ENCODE measurements at places on chromosomes 5 and 9. TPM values are rescaled to one million over a fixed set of nuclear protein-coding genes. Genes with fewer than 3 reads are reported as not detected.

DNA sequence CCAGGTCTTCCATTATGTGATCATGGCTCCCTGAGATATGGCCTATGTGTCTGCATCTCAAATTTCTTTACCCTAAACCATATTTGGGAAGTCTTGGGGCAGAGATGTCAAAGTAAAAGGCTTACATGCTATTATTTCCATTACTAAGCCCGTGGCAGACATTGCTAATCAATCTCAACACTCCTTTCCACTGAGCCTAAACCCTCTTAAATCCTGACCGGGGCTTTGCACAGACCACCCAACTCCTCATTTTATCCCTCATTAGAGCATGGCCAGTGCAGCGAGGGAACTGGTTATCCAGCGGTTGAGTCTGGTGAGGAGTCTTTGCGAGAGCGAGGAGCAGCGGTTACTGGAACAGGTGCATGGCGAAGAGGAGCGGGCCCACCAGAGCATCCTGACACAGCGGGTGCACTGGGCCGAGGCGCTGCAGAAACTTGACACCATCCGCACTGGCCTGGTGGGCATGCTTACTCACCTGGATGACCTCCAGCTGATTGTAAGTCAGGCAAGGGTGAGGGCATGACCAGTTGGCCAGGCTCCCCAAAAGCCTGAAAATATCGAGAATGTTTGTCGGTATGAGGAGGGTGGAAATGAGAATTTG lies 11.0 kb downstream of the BSPRY start:
- no peak for DNase-seq

- DNase-seq, result no peak
Observed at GRCh38 chr5:61697809-61698558, 365.9 kb downstream of the ZSWIM6 start.

GRCh38 chr9:89550346-89550927 lies 52.5 kb upstream of the SEMA4D start:
- no peak for DNase-seq

- DNase-seq, result no peak
Observed at GRCh38 chr5:64688965-64689364, 1.3 kb upstream of the SHISAL2B start.

DNA sequence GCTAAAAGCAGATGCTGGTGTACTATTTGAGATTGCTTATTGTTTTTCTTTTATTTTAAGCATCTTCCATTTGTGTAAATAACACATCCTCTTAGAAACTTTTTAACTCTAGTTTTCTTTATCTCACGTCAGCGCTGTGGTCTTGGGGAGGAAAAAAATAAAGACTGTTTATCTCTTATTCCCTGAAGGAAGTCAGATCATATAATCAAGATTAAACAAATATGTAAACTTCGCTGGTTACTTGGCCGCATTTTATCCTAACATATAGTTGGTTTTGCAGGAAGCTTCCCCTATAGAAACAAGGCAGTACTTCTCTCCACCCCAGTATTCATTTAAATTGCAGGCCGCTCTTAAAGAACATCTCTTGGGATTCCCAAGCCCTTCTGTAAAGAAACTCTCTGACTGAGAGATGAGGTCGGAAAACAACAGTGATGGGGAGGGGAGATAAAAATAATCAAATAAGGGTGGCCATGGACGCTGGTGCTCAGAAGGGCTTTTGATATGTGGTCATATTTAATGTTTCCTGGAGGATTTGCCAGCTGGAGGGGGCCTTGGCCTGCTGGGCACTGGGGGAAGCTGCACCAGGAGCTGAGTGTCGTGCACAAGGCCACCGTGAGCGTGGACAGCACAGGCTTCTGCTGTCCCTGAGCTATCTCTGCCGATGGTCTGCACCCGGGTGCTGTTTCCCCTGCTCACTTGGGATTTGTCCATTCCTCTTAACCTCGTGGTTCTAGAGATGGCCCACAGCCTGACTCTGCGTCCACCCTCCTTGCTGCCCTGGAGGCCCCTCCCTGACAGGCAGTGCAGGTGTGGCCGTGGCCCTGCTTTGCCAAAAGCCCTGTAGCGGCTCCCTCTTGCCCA lies 23.8 kb downstream of the NEURL1B start:
- DNase-seq, result no peak

LRRC19 gene
- not detected for total RNA-seq

DNA sequence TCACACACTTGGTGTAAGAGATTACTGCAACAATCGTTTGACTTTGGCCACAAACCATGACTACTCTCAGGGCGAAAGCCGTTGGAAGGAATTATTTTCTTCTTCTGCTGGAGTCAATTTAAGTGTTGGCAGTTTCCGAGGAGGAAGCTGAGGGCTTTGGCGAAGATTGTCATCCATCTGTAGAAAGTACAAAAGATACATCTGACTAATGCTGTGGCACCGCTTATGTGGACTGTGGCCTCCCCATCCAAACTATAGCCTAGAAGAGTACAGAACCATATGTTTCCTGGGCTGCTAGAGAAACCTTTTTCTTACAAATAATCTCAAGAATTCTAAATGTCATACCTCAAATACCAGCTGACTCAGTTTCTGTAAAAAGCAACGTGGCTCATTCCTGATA lies 7.4 kb downstream of the MTX3 start:
- DNase-seq, result no peak

- no peak for DNase-seq
Observed at GRCh38 chr5:126514558-126515141, 80.4 kb downstream of the ALDH7A1 start.

- DNase-seq, result no peak
Observed at GRCh38 chr5:57335092-57335660, 147.4 kb downstream of the ACTBL2 start.

CFAP157 gene
- total RNA-seq, result not detected

TRMT10B gene
- 2.5 TPM for total RNA-seq

DNA sequence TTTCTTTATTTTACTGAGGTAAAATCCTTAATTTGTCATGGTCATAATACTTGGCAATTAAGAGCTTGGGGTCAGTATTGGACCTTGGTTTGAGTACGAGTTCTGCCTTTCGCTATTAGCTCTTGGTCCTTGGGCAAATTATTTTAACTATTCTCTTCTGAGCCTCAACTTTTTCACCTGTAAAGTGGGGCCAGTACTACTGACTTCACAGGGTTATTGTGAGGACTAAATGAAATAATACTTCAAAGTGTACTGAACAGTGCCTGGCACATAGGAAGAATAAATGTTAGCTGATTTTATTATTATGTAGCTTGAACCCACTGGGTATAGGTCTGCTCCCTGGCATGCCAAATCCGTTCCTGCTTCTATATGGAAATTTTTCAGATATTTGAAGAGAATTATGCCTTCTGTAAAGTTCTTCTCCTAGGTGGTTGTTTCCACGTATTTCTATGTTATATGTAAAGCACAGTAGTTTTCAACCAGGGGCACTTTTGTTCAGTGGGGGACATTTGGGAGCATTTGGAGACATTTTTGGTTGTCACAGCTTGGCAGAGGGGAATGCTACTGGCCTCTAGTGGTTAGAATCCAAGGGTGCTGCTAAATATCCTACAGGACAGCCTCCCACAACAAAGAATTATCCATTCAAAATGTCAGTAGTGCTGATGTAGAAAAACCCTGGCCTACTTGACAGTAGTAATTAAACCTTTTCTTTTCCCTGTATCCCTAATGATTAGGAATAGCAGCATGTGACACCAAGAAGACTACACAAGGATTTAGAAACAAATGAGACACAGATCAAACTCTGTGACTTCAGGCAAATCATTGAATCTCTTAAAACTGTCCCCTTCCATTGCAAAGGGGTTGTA lies 4.5 kb downstream of the RCL1 start:
- no peak for DNase-seq

DNA sequence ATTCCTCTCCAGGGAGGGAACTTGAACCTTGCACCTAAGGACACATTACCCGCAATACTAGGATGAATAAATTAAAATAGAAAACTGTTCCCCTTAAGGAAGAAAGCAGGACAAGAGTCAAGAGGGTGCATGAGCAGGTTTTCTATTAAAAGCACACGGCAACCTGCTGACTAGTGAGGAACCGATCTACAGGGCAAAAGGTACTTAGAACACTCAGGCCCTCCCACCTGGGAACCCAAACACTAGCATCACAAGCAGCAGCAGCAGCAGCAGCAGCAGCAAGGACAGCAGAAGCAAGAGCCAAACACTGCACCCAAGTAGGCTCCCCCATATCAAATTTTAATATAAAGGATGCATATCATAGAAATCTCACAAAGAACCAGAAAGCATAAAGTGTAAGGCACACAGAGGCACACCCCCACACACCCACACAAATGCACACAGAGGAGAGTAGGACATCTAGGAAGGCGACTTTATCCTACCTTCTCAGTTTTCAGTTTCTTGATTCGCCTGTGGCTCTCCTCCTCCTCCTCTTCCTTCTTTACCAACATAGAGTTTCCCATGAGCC lies 2.8 kb downstream of the ZNF608 start:
- DNase-seq, result no peak

PLPP1 gene
- 170 TPM for total RNA-seq
